Muscle of back (tissue), 13 donors: ENCODE measurements at places on chromosomes 2 and 18.

DNA sequence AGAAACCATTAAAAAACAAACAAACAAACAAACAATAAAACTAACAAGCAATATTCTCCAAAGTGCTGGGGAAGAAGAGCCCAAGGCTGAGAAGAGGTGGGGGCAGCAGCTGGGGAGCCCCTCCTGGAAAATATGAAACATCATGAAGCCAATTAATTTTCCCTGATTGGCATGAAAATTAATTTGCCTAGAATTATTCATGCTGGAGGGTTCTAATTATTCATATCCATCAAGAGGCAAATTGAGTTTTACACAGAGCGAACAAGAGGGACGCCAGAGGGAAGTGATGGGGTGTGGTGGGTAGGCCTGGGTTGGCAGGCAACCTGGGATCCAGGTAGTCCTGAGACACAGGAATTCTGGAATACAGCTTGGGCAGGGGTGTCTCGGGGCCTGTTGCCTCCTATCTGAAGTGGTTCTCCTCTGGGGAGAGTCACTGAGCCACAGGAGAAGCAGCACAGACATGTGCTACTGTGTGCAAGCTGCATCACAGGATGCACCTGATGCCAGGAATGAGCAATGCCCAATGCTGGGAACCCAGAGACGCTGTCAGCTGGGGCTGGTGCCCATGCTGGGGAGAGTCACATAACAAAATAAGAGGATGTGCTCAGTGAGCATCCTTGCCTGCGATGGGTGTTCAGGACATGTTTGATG is 100.5 kb downstream of the TEX51 start:
- DNase-seq = no peak

GRCh38 chr2:159798376-159798725 is 343 bp upstream of the CD302 start:
- no peak for DNase-seq

GRCh38 chr2:212295571-212295970 is 243.0 kb downstream of the ERBB4 start:
- DNase-seq = no peak

GRCh38 chr18:35739778-35740177 is 158.2 kb downstream of the GALNT1 start:
- no peak for DNase-seq

GRCh38 chr2:70513738-70514137 is 39.9 kb downstream of the TGFA start:
- DNase-seq = no peak

DNA sequence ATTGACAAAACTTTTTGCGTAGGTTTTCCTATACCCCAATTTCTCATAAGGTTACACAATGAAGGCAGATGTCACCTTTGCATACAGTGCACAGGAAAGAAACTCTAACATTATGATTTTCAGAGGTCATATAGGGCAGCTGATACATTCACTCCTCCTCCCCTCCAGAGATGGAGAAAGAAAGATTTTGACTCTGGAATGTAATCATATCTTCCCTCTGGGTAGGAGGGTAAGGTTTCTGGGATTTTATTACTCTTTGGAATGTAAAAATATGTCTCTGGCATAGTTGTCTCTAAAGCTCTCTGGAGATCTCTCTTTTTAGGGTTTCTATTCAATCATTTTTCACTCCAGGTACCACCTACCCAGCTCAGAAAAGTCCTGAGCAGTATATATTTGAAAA is 398.3 kb downstream of the GPD2 start:
- DNase-seq = no peak

GRCh38 chr2:235937087-235937486 is 231.1 kb downstream of the GBX2 start:
- DNase-seq = no peak

DNA sequence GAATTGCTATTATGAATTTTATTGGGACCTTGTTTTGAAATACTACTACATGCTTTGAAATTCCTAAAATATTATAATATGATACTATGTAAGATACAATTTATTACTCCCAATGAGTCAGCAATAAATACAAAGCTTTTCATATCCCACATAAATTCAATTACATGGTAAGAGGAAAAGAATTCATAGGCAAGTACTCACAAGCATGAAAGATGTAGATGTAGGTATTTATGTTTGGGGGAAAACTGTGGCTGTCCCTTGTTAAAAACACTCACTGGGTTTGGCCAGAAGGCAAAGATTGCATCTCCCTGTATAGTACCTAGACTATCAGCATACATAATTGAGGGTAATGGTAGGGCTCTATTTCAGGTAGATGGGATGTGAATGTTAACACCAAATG is 90.4 kb downstream of the MBD2 start:
- no peak for DNase-seq

DNA sequence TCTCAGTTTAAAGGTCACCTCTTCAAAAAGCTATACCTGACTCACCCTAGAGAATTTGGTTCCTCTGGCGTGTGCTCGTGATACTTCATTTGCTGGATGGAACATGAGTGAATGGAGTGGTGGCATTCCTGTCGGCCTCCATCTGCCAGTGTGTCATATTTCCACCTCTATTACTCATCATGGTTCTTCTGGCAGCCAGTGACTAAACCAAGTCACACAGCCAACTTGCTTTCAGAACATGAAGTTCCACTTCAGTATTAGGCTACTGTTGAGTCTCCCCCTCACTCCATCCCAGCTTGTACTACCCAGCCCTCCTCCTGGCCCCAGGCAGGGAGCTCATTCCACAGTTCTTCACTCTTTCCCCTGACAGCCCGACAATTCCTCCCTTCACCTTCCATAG is 169.8 kb downstream of the MREG start:
- DNase-seq = no peak
